ENCODE measurements at places on chromosomes 1 and 21.

- no peak for DNase-seq
These were observed 3.3 kb downstream of the RGS16 start for GRCh38 chr1:182600745-182601415.

DNA sequence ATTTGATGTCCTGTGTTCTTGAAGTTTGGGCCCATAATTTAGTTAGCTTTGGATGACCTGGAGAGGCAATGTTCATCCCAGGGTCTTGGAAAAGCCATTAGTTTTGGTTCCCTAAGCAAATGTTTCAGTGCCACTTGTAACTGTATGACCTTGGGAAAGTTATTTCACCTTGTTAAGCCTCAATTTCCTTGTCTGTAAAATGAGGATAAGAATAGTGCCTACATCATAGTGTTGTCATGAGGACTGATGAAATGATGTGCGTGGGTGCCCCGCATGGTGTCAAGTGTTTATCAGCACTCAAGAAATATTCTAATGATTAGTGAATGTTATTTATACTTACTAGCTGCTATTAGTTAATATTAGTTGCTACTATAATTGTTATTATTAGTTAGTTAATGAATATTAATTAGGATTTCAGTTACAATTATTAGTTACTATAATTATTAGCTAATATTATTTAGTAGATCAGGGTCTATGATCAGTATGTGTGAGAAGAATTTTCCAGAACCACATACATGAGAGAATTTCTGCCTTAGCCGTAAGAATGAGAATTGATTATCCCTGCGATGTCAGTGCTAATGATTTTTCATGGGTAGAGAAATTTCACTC, 1.9 kb downstream of the SH3BGR start:
- DNase-seq: no peak

DNA sequence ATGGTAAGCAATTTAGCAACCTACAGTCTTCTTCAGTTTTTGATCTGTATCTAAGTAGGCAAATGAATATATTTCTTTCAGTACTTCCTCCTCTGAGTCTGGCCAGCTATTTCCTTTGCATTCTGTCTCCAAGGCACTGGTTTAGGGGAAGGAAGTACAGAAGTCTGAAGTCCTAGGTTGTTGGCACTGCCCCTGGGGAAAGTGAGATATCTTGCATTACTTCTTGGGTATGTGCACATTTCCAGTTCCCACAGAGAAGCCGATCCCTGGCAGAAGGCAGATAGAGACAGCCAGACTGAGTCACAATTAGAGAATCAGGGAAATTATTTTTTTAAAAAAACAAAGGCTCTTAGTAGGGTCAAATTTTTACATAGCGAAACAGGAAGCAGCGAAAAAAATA, 98.8 kb downstream of the RASAL2 start:
- peak; percentile 44 for DNase-seq

DNA sequence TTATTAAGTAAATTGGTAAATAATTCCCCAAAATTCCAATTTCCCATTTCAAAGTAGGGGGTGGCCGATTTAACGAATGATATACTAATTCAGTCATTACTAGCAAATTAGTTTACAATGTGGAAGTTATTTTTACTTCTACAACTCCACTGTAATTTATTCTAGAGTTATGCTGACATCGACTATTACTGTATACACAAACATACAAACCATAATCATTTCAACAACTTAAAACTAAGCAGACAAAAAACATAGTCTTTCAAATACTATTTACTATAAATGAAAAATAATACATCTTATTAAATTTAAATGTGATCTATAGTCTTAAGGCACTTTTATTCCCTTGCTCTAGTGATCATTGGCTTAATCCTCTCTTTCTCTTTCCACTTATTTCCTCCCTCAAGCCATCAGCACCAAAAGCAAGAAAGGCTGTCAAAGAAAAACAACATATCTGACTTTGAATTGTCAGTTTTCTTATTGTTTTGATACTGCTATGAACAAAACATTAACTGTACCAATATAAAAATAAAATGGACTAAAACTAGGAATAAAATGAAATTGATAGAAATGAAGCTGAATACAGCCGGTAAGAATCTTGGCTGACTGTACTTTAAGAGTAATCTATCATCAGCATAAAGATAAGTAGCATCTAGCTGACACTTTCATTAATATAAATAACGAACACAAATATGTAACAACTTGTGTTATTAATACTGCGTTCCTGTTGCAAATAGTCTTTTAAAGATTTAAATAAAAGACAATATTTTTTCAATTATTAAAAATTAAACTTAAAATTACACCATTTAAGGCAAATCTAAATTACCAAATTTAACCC, 4.1 kb downstream of the CDC42BPA start:
- DNase-seq: no peak

- no peak for DNase-seq
These were observed 56.8 kb downstream of the TENT5C start for GRCh38 chr1:117662667-117663066.

- DNase-seq: no peak
These were observed 17.7 kb downstream of the FAAH start for GRCh38 chr1:46411601-46412341.

GRCh38 chr1:183027031-183027430, 3.8 kb downstream of the LAMC1 start:
- DNase-seq: no peak

- no peak for DNase-seq
These were observed 152.6 kb upstream of the PDE4B start for GRCh38 chr1:65640046-65640445.

DNA sequence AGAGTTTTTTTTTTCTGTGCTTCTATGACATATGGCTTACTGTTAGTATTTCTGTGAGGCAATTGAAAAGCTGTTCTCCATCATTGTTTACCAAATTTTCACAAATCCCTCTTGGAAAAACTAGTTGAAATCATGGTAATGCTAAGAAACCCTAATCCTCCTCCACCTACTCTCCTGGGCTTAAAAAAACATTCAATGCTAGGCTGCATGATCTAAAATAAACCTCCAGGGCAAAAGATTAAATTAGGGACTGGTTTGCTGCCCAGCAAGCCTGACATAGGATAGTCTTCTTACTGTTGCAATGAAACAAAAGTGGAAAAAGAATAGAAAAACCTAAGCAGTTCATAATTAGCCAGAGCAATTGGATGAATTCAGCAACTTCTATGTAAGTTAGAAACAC, 16.1 kb downstream of the C1orf52 start:
- DNase-seq: no peak

DNA sequence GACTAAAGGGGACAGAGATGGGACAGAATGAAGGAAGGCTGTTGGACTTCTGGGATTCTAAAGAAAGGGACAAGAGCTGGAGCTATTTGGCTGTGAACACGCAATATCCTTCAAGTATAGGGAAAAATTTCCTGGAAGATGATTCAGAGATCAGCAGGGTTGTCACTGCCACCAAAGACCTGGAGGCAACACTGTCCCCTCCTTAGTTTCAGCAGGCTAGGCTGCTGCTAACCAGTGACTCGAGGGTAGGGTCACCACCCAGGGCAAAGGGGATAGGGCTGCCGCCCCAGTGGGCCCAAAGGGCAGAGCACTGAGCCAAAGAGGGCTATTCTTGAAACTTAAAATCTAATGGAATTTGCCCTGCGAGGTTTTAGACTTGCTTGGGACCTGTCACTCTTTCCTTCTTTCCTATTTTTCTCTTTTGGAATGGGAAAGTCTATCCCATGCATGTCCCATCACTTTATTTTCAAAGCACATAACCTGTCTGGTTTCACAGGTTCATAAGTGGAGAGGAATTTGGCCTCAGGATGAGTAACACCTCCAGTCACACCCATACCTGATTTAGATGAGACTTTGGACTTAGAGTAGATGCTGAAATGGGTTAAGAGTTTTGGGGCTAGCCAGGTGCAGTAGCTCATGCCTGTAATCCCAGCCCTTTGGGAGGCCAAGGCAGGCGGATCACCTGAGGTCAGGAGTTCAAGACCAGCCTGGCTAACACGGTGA, 11.9 kb downstream of the IFNLR1 start:
- DNase-seq: no peak

DNA sequence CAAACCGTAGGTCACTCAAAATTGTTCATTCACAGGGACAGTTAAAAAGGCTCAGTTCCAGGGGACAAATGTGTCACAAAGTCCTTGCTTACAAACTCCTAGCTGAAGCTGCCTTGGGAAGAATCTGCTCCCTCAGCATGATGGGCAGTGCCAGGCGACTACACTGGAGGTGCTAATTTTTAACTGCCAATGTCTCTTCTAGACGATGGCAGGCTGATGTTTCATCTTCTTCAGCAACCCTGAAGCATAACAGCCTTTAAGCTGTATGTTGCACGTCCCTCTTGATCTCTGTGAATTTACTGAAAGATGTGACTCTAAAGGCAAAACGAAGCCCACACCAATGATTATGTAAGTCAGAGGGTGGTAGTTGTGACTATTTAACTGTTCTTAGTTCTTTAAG, 11.3 kb downstream of the COA7 start:
- DNase-seq: no peak

- no peak for DNase-seq
These were observed 53.6 kb downstream of the WNT9A start for GRCh38 chr1:227893949-227894721.
